ENCODE measurements at places on chromosomes 12 and 14. TPM values are rescaled to one million over a fixed set of nuclear protein-coding genes. Genes with fewer than 3 reads are reported as not detected.
A peak's percentile ranks its signal among the peaks of the same experiment; 100 is the strongest.

- no peak for ATAC-seq
Observed at GRCh38 chr14:33017016-33017415, 78.3 kb downstream of the NPAS3 start.

GRCh38 chr12:53927220-53928029 lies 11.2 kb upstream of the HOXC13 start:
- no peak for ATAC-seq

GPR84 gene
- total RNA-seq: 0.16 TPM

GRCh38 chr14:100383727-100384158 lies 60.6 kb downstream of the SLC25A47 start:
- peak; percentile 78 for ATAC-seq

Data from esophagus mucosa (tissue), 1 donor.